ENCODE measurements at places on chromosomes 4 and X.

DNA sequence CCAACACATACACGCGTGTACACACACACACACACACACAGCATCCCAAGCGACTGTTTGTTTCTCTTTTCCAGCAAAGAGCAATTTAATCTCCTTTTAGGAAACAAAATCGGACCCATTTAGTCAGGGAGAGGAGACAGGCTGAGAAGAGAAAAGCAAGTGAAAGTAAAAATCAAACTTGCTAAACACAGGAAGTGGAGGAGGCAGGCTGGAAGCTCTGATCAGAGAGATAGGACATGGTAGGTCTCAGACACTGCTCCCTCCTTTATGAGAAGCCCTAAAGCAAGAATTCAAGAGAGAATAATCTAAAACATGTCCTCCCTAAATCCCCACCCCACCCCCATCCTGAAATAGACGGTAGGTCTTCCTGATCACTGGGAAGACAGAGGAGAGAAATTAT is 62.3 kb downstream of the GPC3 start:
- no peak for DNase-seq

- peak; percentile 10 for DNase-seq
Measured at GRCh38 chr4:172202480-172203076, 389.4 kb downstream of the GALNTL6 start.

GRCh38 chr4:124684301-124684700 is 28.2 kb downstream of the ANKRD50 start:
- DNase-seq: no peak

- no peak for DNase-seq
Measured at GRCh38 chrX:45851434-45851991, 650.8 kb upstream of the DIPK2B start.

DNA sequence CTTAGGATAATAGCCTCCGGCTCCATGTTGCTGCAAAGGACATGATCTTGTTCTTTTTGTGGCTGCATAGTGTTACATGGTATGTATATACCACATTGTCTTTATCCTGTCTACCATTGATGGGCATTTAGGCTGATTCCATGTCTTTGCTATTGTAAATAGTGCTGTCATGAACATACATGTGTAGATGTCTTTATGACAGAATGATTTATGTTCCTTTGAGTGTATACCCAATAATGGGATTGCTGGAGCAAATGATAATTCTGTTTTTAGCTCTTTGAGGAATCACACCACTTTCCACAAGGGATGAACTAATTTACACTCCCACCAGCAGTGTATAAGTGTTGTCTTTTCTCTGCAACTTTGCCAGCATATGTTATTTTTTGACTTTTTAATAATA is 4.6 kb downstream of the RAB33B start:
- DNase-seq: no peak

DNA sequence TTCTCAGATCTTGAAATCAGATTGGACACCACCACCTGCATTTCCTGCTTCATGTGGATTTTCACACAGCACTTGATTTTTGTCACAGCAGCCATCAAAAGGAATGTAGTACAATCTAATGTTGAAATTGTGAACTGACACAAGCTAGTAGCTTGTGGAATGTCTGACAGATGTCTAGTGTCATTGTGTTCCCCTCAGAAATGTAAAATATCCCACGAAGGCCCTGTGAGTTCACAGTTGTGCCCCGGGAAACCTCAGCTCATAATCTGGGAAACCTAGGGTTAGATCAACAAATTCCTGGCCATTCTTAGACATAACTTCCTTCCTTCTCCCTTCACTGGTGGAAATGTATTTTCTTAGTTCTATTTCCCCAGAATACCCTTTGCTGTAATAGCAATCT is 205.7 kb downstream of the AR start:
- DNase-seq: no peak

GRCh38 chr4:118289794-118290193 is 63.0 kb downstream of the PRSS12 start:
- no peak for DNase-seq

GRCh38 chr4:92231511-92231910 is 72.3 kb upstream of the GRID2 start:
- DNase-seq: no peak

DNA sequence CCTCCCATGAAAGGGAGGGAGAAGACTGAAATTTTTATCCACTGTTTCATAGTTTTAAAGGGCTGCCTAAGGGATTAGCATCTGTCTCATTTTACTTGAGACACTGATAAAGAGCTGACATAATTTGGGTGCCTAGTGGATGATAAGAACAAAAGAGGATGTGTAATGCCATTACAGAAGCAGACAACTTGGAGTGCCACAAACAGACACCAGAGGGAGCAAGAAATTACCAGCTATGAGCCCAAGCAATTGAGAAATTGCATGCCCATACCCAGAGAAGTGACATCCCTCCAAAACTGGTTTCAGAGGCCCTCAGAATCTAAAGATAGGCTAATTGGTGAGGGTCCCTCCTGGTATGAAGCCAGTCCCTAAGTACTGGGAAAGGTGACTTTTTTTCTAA is 38.5 kb upstream of the POU3F4 start:
- DNase-seq: no peak

- peak; percentile 79 for DNase-seq
Measured at GRCh38 chrX:21940356-21940829, at the start of gene SMS. TSS of gene SMS (plus strand) at chrX:21940709. CDS start at chrX:21940825, 116 bp downstream.

GRCh38 chr4:2332201-2332975 is 70.5 kb upstream of the MXD4 start:
- DNase-seq: no peak

GRCh38 chr4:53479736-53480525 is 102.5 kb downstream of the FIP1L1 start:
- DNase-seq: no peak

DNA sequence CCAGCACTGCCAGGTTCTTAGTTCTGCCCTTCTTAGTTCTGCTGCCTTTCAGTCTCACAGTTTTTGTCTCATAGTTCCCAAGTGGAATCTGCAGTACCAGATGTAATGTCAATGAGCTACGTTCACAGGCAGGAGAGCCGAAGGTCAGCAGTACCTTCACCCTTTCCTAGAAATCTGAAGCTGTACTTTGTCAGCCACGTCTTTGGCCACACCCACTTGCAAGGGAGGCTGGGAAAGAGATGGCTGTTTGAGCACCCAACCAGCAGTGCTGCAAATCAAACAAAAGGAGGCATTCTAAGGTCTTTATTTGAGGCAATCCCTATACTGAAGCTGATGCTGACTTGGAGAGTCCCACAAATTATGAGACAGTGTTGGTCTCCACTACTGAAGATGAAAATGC is 199.1 kb upstream of the NPY2R start:
- no peak for DNase-seq

DNA sequence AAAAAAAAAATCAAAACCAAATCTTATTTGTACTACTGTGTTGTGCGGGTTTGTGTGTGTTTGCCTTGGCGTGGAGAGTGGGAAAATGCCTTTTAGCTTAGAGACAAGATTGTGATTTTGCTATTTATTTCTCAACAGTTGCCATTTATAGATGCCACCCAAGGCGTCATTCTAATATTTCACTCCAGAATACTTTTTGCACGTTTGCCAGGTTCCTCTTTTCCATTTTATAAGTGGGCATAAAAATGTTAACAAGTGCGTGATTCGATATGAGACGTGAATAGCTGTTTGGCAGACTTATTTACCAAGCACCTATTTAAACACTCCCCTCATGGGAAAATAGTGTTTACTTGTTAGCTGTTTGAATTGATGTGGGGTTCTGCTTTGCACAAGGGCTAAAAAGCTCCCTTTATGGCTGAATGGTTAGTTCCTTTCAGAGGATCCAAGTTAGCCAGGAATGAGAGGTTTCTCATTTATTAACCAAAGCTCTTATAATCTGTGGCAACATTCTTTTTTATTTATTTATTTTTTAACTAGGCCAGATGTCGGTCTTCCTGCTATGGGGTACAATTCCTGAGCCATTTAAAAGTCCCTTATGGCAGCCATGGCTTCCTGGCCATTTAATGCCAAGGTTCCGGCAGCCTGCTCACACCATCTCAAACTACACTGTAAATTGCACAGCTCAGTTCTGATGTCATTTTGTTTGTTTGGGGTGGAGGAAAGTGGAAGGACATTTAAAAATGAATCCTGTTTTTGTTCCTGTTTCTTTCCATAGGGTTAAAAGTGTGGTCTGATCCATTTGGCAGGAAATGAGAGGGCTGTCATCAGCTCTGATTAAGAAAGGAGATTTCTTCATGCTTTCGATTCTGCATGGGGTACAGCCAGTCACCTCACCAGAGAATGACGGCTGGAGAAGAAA is 14.6 kb downstream of the SMIM20 start:
- DNase-seq: no peak

GRCh38 chr4:110483516-110483915 is 7.6 kb downstream of the ENPEP start:
- no peak for DNase-seq

- DNase-seq: no peak
Measured at GRCh38 chr4:16169490-16169889, 56.8 kb downstream of the TAPT1 start.

DNA sequence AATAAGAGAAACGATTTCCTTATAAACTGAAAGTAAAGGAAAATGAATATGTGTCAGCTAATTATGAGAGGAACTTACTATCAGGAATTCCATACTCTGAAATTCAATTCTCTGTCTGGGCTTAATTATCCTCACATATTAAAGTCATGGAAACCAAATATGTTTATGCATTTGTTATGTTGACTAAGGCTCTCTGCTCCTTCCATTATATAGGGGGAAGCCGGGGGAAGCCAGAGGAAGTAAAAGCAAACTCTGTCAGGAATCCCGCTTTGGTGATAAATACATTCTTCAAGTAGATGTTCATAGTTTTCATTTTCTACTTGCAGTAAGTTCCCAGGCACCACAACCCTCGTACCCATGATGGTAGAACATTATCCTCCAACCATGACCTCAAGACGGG is 142.8 kb upstream of the VCX2 start:
- DNase-seq: no peak

- no peak for DNase-seq
Measured at GRCh38 chr4:124970011-124970410, 257.5 kb upstream of the ANKRD50 start.

DNA sequence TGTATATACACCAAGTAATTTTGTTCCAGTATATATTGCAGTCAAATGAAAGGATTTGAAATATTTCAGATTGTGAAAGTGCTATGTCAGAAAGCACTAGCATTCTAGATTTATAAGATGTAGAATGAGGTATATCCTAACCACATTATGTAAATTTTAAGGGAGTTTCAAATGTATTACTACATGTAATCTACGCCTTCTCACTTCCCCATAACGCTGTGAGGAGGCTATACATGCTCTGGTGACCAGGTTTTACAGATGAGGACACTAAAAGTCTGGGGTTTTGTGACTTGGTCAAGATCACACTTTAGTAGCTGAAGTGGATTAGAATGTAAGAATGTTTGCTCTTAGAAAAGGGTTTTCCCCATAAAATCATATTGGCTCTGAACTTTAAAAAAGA is 8.1 kb downstream of the ENPEP start:
- DNase-seq: no peak

DNA sequence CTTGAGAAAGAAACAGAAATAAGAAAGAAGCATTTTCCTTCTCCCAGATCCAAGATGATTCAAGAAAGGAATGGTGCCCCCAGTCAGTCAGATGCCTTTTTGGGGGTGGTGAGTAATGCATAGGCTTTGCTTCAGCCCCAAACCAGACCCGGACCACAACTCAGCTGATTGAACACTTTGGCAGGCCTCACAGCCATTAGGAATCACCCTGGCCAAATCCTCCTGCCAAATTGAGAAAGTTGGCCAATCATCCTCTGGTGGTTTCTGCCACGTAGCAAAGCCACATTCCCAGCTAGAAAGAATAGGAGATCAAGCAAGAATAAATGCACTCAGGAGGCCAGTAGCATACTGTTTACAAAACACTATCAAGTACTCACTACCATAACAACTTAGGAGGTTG is 33.7 kb downstream of the FRMD7 start:
- no peak for DNase-seq

Measured in 8988T (cell line).